ENCODE measurements at places on chromosomes 3 and 15.
A peak's percentile ranks its signal among the peaks of the same experiment; 100 is the strongest.

GRCh38 chr3:111794711-111795110, 64.4 kb upstream of the PHLDB2 start:
- no peak for DNase-seq

- no peak for DNase-seq
Observed at GRCh38 chr3:77326586-77326985, 286.7 kb downstream of the ROBO2 start.

DNA sequence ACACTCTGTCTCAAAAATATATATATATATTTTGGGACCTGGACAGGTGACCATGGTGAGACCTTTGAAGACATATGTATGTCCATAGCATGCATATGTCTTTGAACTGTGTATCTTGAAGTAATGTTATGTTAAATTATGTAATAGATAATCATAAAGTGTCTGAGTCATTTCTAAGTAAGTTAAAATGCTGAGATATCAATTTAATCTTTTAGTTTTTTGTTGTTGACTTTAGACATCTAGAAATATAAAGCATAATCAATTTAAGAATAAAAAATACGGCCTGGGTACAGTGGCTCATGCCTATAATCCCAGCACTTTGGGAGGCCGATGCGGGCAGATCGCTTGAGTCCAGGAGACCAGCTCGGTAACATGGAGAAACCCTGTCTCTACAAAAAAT, 12.7 kb upstream of the SETD2 start:
- no peak for DNase-seq

GRCh38 chr3:64575211-64575844, 112.5 kb downstream of the ADAMTS9 start:
- no peak for DNase-seq

- no peak for DNase-seq
Observed at GRCh38 chr3:126852511-126852910, 130.4 kb upstream of the PLXNA1 start.

GRCh38 chr3:148711981-148712666, 14.4 kb downstream of the AGTR1 start:
- DNase-seq = peak; percentile 21

GRCh38 chr3:150868282-150868681, 37.0 kb downstream of the MINDY4B start:
- no peak for DNase-seq

DNA sequence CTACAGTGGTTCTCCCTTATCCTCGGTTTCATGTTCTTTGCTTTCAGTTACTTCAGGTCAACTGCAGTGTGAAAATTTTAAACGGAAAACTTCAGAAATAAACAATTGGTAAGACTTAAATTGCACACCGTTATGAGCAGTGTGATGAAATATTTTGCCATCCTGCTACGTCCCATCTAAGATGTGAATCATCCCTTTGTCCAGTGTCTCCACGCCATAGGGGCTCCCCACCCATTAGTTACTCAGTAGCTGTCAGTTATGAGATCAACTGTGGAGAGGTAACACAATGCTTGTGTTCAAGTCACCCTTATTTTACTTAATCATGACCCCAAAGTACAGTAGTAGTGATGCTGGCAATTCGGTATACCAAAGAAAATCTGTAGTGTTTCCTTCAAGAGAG, 47.4 kb downstream of the TJP1 start:
- DNase-seq = peak; percentile 81

- DNase-seq = peak; percentile 39
Observed at GRCh38 chr3:102106416-102107097, 257.2 kb downstream of the NFKBIZ start.

- DNase-seq = no peak
Observed at GRCh38 chr3:111613294-111613693, 18.1 kb upstream of the ZBED2 start.

GRCh38 chr15:101441696-101442095, 47.8 kb downstream of the PCSK6 start:
- DNase-seq = no peak

DNA sequence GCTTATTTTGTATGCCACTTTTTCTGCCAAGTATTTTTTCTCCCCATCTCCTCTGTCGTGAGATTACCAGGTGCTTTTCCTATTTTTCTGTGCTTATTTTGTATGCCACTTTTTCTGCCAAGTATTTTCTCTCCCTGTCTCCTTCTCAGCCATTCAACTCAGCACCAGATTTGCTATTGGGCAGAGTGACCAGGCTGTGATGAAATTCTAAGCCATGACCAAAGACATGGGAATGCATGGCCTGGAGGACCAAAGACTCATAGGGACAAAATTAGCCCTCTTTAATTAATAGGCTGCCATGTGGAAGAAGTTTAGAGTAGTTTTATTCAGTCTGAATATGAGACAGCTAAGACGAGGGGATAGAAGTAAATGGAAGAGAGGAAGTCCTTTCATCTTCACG, 257.4 kb downstream of the SQOR start:
- DNase-seq = no peak

GRCh38 chr3:126304704-126305103, 52.5 kb downstream of the KLF15 start:
- DNase-seq = peak; percentile 14

DNA sequence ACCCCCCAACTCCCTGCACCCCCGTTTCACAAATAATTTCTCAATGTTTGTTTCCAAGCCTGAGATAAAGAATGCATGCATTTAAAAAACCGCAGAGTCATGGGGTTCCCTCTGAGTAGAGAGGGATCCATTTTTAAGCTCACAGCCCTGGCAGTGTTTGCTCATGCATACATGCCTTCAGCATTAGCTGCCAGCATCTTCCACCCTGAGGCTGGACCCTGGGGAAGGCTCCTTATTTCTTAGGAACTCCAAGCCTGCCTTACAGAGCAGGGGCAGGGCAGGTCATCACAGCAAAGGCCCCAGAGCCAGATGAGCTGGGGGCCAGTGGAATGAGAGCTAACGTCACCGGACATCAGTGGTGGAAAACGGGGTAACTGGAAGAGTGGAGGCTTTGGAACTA, 31.3 kb downstream of the TLE3 start:
- DNase-seq = no peak

- DNase-seq = peak; percentile 46
Observed at GRCh38 chr3:141303481-141304223, 64.7 kb upstream of the ZBTB38 start.

- DNase-seq = peak; percentile 72
Observed at GRCh38 chr3:102129760-102130608, 280.7 kb downstream of the NFKBIZ start.

DNA sequence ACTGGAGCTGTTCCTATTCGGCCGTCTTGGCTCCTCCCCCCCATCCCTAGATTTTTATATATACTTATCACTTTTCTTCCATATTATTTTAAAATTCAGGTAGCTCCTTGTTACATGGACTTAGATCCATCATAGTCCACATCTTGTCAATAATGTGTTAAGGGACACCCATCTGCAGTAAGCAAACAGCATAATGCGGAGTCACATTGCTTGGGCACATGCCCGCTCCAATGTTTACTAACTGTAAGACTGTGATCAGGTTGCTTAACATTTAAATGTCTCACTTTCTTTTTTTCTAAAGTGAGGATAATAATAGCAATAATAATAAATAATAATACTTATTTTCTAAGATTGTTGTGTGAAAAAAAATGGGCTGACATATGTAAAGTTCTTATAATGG, 303.2 kb upstream of the SOX14 start:
- no peak for DNase-seq

GRCh38 chr3:158205994-158206393, 96.1 kb downstream of the RSRC1 start:
- DNase-seq = no peak

DNA sequence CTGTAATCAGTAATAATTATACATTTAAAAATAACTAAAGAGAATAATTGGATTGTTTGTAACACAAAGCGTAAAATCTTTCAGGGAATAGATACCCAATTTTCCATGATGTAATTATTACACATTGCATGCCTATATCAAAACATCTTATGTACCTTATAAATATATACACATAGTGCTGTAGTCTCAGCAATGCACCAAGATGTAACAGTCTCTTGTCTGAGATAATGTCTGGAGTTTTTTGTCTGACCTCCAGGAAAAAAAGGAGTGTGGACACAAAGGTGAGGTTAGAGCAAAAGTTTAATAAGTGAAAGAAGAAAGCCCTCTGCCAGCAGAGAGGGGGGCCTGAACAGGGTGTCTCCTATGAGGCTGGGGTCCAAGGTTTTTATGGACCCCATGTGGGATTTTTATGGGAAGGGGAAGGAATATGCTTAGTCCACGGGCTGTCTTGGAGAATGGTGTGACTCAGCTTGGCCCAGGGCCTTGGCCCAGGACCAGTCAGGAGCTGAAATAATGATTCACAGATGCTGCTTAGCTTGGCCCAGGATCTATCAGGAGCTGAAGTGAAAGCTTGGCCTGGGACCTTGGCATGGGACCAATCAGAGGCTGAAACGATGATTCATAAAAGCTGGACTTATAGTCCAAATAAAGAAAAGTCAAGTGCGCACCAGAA, 545.0 kb downstream of the ZPLD1 start:
- DNase-seq = peak; percentile 99

DNA sequence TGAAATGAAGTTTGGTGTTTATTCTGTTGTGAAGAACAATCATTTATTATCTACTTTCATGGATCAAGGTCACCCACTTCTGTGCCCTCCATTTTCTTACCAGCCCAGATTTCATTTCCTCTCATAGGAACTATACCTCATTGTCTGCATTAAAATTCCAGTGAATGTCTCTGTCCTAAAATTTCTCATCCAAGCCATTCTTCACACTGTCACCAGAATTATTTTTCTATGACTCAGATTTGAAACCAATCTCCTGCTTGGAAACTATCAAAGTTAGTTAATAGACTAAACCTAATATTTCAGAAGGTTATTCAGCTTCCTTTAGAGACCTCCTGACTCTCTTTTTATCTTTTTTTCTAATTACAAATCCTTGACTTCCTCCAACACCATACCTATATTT, 364.1 kb upstream of the CBLB start:
- DNase-seq = no peak

DNA sequence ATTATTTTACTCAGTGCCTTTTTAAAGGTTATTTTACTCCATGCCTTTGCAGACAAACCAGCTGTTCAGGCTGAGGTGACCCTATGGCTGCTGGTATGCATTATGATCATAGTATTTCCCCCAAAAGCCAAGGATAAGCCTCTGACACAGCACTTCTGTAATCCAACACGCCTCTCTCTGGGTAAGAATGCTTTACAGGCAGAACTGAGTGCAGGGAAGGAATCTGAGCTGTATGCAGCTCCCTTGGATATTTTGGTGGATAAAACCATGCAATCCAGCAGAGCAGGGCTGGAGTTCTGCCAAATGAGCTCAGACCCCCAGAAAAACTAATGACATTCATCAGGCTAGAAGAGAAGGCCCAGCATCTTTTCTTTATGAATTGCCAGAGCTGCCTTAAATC, 11.7 kb upstream of the MAP1A start:
- DNase-seq = peak; percentile 72

- no peak for DNase-seq
Observed at GRCh38 chr3:154936196-154936595, 143.9 kb upstream of the MME start.

GRCh38 chr15:76253691-76254473, 57.4 kb downstream of the ETFA start:
- DNase-seq = peak; percentile 41

- no peak for DNase-seq
Observed at GRCh38 chr3:195147649-195148080, 123.3 kb downstream of the XXYLT1 start.

- peak; percentile 76 for DNase-seq
Observed at GRCh38 chr3:16480861-16481545, 32.5 kb downstream of the RFTN1 start.

- peak; percentile 22 for DNase-seq
Observed at GRCh38 chr3:168467115-168467714, 371.5 kb upstream of the GOLIM4 start.

- peak; percentile 91 for DNase-seq
Observed at GRCh38 chr3:194769020-194769643, 83.4 kb downstream of the FAM43A start.

- no peak for DNase-seq
Observed at GRCh38 chr15:90097475-90097874, 4.8 kb downstream of the IDH2 start.

- DNase-seq = no peak
Observed at GRCh38 chr3:183819831-183820230, 5.5 kb downstream of the MAP6D1 start.

- DNase-seq = no peak
Observed at GRCh38 chr3:4979428-4980228, at the start of gene BHLHE40. BHLHE40 (plus strand) TSS chr3:4979437; CDS start chr3:4979719, 282 bp downstream.

- DNase-seq = no peak
Observed at GRCh38 chr15:85943151-85943550, 136.5 kb upstream of the AGBL1 start.

Measured in astrocyte (in vitro differentiated cells and primary cell).